HFF-Myc (cell line): ENCODE measurements at places on chromosomes 5 and 9.

GRCh38 chr5:81317536-81317935, 16.1 kb downstream of the ZCCHC9 start:
- no peak for DNase-seq

DNA sequence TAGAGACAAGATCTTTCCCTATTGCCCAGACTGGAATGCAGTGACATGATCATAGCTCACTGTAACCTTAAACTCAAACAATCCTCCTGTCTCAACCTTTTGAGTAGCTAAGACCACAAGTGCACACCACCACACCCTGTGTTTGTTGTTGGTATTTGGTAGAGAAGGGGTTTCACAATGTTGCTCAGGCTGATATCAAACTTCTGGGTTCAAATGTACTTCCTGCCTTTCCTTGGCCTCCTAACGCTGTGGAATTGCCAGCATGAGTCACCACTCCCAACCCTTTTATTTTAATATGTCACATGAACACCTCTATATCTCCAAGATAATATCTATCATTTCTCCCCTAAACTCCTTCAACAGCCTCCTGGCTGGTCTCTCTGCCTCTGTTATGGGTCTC, 719.0 kb downstream of the PTPRD start:
- no peak for DNase-seq

GRCh38 chr9:19788614-19789271, at the start of gene SLC24A2:
SLC24A2 (minus strand) TSS chr9:19789037.
- no peak for DNase-seq

- no peak for DNase-seq
These were observed 216.4 kb upstream of the CYLC2 start for GRCh38 chr9:102778746-102779145.

- no peak for DNase-seq
These were observed 579 bp downstream of the ADAMTS16 start for GRCh38 chr5:5140479-5141338.

- DNase-seq, result no peak
These were observed 29.2 kb downstream of the PTPN3 start for GRCh38 chr9:109468927-109469326.

GRCh38 chr5:56492812-56493211, 259.7 kb upstream of the ANKRD55 start:
- no peak for DNase-seq

DNA sequence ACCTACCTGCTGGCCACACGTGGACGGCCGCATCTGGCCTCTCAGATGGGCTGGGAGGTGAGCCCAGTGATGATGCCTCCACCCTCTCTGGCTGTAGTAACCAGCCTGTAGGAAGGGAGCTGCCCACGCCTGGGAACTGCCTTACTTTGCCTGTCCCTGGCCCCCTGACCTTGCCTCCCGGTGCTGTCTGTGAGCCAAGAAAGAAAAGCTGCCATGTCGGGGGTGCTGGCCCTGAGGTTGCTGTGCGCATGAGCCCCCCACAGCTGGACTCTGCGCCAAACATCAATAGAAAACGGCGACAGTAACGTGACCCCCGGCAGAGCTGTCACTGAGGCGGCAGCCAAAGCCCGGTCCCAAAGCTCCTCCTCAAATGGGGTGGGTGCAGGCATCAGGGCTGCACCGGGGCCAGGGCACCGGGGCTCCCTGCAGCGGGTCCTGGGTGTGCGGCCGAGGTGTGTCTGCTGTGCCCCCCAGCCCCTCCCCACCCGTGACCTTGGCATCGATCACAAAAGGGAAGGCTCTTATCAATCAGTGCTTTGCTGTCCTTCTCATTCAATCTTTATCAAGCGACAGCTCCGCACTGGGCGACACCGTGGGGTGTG, 15.3 kb upstream of the SLC9A3 start:
- no peak for DNase-seq

DNA sequence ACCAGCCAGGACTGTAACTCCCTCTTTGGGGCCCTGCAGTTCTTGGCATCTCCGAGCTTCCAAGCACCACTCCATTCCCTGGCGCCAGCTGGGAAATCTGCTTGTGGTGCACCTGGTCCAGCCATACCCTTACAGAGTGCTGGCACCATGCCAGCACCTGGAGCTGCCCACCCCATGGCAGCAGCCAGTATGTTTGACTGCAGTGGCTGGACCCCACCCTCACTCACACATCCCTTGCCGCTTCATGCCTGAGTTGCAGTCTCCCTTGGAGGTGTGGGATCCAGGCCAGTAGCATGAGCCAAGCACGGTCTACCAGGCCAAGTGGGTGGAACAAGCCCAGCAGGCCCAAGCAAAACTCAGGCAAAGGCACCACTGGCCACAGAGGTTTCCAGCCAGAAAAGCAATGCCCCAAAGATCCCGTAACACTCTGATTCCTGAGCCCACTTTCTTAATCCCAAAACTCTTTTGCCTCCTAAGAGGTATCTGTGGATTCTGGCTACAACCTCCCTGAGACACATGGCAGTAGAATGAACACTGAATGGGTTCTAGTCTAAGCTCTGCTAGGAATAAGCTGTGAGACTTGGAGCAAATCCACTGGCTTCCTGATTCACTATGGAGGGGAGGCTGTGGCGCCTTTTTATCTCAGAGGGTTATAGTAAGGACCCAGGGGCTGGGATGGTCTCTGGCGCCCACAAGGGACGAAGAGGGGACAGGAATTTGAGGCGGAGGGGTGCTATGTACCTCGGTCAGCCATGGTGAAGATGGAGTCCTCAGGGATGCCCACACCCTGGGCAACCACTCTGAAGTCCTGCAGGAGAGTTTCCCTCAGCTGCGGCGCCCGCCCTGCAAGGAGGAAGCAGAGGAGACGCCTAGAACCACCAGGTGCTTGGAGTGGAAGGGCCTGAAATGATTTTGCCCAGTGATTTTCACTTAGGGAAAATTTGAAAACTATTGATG, 5.6 kb downstream of the AMBP start:
- DNase-seq, result no peak

DNA sequence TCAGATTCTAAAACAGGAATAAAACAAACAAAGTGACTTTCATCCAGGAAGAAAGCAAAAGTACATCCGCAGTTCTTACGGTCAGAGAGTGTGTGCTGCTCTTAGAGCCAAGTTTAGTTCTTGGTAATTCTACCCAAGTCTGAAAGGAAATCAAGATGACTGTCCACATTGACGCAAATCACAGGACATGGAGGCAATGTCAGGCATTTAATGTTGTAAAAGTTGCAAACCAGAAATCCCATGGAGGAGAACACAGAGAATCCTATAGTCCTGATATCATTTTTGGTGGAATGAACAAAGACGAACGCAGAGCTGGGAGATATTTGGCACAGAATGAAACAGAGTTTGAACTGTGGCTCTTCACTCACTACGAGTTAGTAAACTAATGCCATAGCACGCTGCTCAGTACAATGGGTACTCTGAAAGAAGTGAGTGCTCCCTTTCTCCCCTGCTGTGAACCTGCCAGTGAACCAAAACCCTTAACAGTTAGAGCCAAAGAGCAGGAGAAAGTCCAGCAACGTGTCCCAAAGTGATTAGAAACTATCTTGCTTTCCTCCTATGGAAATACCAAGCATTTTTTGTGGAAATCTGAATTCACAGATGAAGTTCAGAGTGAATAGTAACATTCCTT, 74.3 kb downstream of the MUSK start:
- no peak for DNase-seq

- DNase-seq, result no peak
These were observed 391.1 kb downstream of the TLE4 start for GRCh38 chr9:79962836-79963235.

GRCh38 chr5:144042156-144042555, 128.3 kb downstream of the YIPF5 start:
- no peak for DNase-seq

DNA sequence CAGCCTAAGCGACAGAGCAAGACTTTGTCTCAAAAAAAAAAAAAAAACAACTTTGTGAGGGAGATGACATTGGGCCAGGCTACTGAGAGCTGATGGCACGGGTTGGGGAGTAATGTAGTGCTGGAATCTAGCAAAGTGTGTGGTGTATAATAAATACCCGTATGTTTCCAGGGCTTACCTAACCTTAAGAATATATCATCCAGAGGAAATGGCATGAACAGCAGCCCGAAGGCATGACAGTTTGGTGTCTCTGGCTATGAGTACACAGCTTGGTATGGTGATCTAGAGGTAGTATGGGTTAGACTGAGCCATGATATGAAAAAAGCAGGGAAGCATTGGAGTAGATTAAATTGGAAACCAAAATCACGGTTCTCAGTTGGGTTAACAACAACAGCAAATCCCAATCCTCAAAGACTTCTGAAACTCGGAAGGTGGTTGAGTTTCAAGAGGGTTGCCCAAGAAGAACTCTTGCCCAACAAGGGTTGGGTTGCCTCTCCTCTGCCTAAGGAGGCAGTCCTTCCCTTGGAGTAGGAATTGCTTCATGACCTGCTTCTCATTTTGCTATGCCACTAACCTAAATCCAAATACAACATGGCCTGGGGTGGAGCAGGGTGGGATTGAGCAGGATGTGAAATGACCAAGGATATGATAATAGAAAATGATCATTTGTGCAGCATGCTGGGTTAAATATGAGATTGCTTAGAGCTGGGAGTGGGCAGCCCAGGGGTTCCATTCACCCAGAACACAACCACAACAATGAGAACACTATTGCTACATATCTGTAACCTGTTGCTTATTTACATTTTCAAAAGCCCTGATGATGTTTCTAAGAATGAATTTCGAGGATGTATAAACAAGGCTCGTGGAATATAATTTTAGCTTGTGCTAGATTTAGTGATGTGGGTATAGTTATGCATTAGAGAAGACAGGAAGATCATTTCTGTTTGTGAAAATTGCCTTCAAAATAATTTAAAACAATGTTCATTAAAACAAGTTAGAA, 64.6 kb upstream of the ZFR start:
- no peak for DNase-seq

DNA sequence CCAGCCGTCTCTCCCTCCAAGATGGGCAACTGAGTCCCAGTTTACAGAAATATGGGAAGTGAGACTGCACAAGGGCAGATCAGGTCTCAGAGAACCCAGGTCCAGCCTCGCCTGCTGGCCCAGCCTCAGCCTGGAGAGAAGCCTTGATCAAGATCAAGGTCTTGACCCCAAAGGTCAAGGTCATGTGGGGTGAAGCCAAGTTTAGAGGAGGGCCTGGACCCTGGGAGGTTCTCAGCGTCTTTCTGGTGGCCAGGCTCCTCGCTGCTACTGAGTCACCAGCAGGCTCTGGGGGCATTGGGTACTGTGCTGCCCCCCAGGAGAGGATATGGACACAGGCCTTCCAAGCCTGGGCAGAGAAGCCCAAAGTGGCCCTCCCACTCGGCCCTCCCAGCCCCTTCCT, 8.8 kb downstream of the IPPK start:
- DNase-seq, result no peak

DNA sequence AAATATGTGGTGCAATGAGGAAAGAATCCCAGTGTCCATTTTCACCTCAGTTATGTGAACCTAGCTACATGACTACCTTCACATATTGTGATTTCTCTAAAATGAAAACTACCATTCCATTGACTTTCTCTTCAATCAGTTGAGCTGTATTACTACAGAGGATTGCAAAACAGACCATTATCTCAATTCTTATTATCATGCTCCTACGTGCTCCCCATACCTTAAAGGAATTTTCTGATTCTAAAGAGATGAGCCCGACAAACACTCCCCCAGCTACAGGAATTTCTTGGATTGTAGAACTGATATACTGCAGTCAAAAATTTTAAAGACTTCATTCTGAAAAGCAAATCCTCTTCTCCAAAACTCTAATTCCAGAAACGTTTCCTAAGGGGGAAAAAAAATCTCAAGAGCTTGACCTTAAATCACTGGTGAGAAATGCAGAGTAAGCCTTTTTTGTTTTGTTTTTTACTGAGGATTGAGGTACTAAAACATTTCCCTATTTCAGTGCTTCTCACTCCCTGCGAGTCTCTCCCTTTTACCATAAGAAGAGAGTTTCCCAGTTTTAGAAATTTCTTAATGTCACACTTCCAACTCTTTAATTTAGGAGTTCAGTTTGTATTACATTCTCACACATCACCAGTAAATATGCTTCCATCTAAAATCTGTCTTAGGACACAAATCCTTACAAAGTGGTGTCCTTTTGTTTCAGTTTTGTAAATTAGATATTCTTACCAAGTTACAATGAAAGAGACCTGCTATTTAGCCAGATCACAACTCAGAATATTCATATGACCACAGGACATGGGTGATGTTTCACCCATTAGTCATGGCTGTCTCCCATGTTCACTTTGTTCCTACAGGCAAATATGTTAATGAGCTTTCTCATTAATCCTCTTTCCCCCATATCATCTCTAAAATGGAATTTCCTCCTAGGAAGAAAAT, 203.8 kb downstream of the TSSK1B start:
- no peak for DNase-seq

- DNase-seq, result no peak
These were observed 309.4 kb downstream of the KDM4C start for GRCh38 chr9:7067169-7067568.

- DNase-seq, result no peak
These were observed 18.0 kb downstream of the IL9 start for GRCh38 chr5:135877570-135878155.

DNA sequence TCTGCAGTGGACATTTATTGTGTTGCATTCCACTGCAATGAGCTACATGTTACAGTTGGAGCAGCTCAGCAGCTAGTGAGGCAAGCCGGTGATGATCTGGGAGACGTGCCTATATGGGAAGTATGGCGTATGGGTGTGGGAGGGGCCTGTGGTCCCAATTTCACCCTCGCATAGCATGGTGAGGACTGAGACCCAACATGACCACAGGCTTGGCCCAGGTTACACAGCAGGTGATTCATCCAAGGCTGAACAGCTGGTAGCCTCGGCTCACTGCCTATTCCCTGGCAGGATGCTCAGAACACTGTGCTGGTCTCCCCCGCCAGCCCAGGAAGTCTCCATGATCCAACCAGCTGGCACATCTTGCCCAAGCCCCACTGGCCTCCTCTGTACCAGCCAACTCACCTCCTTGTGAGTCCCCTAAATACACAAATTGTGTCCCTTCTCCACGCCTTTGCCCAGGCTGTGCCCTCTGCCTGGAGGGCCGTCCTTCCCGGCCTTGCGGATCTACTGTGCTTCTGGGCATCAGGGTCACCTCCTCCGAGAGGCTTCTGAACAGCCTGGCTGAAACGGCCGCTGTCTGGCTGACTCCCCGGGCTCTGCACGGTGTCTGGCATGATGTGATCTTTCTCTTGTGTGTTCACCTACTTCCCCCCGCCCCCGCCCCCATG, 81.4 kb downstream of the NSUN2 start:
- DNase-seq, result no peak

DNA sequence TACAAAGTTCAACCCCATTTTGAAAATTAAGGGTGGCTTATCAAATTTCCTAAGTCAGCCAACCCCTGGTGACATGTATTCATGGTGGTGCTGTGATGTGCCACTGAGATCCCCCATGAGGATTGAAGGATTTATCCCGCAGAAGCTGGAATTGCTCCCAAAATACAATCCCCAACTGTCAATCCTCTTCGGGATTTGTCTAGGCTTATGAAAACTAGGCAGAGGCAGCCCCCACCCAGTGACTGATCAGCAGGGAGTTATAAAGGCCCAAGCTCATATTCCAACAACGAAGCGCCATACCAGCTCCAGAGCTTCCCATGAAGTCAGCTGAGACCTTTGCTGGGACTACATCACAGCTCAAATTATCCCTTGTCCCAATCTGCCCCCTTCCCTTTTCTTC, 316.0 kb downstream of the ENC1 start:
- no peak for DNase-seq

GRCh38 chr9:72384710-72385485, 19.9 kb upstream of the ZFAND5 start:
- DNase-seq, result no peak

GRCh38 chr9:131697908-131698617, 41.8 kb downstream of the RAPGEF1 start:
- no peak for DNase-seq

- DNase-seq, result no peak
These were observed 24.6 kb downstream of the GFPT2 start for GRCh38 chr5:180328296-180329137.
